Stimulated activated CD4-positive, alpha-beta T cell treated with anti-CD3 and anti-CD28 coated beads, TNF-alpha, amount 100 ng/mL, for 24 hours (primary cell): ENCODE measurements at places on chromosomes 4 and X.

- DNase-seq = peak; percentile 21
Measured at GRCh38 chr4:10013722-10014121, 7.6 kb downstream of the SLC2A9 start.

DNA sequence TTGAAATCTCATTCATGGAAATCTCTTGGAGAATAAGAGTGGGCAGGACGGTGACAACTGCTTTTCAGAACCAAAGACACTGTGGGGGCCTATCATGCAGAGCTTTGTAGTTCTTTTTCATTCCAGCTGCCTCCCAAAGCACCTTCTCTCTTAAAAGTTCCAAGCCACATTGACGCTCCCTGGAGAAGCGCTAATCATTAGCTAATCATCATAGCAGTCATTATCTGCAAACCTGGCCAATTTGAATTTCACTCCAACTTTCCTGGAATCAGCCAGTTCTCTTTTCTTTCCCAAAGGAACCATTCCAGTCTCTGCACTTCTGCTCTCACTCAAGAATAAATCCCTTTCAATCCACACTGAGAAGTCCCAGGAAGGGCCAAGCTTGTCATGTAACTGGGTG is 1144.1 kb upstream of the IGFBP7 start:
- no peak for DNase-seq

DNA sequence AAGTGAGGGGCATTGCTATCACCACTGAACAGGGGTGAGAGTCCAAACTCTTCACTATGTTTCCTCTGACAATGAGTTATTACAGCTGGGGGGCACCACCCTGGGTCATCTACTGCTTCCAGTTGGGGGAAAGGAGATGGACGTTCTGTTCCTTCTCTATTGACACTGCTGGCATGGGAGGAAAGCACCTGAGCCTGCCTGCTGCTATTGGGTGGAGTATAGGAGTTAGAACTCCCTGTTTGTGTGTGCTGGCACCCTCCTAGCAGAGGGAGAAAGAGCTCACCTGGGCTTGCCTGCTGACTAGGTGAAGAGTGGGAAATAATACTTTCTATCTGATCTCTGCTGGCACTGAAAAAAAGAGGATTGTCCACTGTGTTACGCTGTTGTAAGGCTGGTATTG is 163.8 kb downstream of the MSN start:
- DNase-seq = no peak

DNA sequence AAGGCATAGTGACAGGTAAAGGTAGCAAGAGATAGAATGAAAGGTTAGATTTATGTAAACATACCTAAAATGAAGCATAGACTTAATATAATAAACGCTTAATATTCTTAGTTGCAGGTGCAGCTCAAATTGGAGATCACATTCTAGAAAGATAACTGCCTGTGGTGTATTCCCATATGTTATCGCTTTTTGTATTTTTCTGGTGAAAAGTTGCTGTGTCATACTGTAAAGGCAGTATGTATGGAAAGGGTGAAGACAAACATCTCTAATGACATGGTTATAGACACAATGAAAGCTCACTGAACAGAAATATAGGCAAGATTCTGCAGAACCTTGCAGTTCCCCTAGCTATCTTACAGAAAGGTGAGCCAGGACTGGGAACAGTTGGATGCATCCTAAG is 240.3 kb downstream of the DCLK2 start:
- DNase-seq = no peak

DNA sequence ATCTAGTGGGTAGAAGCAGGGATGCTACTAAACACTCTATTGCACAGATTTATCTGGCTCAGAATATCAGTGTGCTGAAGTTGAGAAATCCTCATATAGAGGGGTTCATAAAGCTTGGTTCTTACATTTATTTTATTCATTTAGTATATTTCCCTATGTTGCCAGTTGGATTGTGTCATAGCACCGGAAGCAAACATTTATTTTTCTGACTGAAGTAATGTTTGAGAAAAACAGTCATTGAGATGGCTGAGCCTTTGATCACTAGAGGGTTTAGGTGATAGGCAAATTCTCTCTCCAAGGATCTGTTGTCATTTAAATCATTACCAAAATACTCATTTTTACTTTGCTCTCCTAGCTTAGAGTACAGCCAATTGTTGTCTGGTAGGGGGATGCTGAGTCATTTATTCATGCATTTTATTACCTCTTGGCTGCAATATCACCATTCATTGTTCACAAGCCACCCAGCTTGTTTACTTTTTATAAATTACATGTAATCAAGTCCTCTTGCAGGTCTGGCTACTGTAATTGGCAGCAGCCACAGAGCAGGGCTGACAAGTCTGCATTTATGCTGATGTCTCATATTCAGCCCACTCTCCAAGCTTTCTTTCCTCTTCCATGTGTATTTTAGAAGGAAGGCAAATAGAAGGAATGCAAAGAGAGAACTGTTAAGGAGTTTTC is 15.2 kb downstream of the GAB1 start:
- no peak for DNase-seq

GRCh38 chr4:41408859-41409593 is 128.9 kb upstream of the LIMCH1 start:
- no peak for DNase-seq

- DNase-seq = no peak
Measured at GRCh38 chr4:87029356-87029755, 94.5 kb downstream of the AFF1 start.

DNA sequence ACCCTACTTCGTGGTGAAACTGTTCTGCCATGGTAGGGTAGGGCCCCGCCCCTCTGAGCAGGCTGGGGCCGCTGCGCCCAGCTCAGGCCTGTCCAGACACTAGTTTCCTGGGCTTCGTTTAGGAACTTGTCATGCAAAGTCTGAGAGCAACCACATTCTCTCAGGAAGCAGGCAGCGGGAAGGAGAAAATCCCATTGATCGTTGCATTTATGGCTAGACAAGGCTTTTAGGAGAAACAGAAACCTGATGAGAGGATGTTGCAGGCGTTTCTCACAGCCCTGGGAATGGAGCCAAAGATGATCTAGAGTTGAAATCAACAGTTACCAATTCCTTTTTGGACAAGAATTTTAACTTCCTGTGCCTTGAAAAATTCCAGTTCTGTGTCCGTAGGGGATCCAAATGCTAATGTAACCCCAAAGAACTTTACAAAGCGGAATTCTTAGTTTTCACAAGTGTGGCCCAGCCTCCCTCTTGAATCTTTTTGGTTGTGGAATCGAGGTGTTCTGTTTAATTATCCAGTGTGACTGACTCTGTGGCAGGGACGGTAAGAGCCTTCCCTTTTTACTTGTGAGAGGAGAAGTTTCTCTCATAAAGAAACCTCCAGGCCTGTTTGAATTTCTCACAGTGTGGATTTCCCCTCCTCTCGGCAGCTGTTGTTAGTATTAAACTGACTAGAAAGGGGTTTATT is 4.5 kb upstream of the CXCL9 start:
- no peak for DNase-seq

DNA sequence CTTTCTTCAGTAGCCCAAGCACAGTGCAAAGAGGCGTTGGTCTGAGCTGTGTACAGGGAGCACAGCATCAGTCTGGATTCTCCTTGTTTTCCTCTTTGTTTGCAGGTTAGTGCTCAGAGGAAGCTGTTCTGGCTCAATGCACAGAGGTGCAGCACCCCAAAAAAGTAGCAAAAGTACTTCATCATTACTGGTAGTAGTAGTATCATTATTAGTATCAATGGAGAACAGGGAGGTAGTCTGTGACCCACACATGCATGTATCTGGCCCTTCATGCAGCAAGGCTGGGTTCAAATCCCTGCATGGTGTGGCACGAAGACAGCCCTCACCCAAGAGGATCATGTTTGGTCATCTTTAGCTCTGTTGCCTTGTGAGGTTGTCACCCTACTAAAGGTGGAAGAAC is 68.7 kb downstream of the CXXC4 start:
- DNase-seq = no peak

GRCh38 chr4:182885738-182886077 is 31.5 kb downstream of the DCTD start:
- DNase-seq = no peak

GRCh38 chr4:73711989-73712388 is 28.4 kb upstream of the CXCL8 start:
- no peak for DNase-seq

GRCh38 chr4:6941796-6942195 is 32.2 kb downstream of the TBC1D14 start:
- no peak for DNase-seq

DNA sequence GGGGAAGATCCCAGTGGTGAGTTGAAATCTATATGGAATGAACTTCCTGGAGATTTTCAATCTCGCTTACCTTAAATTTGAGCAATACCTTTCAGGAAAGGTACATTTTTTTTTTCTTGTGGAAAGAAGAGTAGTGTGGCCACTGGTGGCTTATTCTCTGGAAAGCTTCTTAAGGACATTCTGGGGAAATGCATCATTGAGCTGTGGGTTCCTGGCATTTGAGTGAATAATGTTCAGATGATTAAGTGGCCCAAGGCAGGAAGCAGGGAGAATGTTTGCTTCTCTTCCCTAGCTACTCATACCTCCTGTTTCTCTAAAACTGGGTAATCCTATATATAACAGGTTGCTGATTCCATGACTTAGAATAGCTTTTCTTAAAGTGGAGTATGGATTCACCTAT is 31.8 kb downstream of the STAG2 start:
- no peak for DNase-seq

DNA sequence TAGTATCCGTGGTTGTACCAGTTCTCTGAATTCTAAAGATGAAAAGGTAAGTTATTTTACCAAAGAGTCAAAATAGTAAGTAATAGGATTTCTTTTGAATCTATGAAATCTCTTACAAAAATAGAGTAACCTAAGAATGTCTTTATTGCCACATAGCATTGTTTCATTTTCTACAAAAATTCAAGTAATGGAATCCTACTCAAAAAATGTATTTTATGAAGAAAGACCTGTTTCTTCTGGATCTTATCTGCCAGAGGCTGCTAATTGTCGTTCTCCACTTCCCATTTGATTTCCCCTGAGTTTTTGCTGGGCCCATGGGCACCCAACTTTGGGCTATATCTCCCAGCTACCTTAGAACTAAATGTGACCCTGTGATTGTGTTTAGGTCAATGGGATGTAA is 3.2 kb upstream of the OTUD4 start:
- no peak for DNase-seq

- no peak for DNase-seq
Measured at GRCh38 chr4:23717528-23718248, 172.2 kb downstream of the PPARGC1A start.

DNA sequence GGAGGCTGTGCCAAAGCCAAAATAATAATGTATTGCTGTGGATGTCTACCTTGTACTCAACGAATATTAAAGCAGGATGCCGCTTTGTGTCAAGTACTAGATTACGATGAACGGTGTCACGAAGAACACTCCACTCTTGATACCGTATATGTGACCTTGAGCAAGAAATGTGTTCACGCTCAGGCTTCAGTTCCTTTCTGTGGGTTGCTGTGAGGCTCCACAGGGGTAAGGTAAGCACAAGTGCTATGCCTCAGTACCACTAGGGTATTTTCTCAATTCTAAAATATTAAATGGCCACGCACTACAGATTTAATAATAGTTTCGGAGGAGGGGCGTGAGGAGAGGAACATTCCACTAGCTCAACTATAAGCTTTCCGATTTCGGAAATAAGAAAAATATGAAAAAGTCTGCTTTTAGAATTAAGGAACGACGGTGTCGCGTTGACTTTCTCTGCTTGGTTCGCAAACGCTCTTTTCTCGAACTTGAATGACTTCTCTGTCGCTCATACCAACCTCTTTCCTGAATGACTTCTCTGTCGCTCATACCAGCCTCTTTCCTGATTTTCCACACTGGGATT is 607 bp upstream of the SCOC start:
- no peak for DNase-seq

GRCh38 chrX:139560221-139560620 is 29.7 kb downstream of the F9 start:
- DNase-seq = no peak

- DNase-seq = no peak
Measured at GRCh38 chr4:155907556-155907955, 4.1 kb downstream of the TDO2 start.

GRCh38 chr4:52250154-52250553 is 199.1 kb downstream of the SPATA18 start:
- DNase-seq = no peak

DNA sequence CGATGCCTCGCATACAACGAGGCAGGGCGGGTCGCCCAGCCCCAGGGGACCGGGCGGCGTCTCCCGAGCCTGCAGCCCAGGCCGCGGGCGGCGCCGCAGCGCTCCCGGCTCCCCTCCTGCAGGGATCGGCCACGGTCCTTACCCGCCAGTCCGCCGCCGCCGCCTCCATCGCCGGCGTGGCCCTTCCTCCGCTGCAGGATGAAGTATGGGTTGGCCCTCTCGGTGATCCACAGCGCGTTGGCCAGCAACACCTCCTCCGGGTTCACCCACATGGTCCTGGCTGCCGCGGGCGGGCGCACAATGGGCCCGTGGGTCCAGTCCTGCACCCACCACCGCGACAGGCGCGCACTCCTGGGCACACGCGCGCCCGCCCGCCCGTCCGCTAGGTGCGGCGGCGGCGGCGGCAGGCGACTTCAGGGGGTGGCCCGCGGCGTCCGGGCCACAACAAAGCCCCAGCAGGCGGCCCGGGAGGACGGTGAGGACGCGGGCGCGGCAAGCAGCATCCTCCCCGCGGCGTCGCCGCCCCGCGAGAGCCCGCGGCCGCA is 339 bp downstream of the TBC1D9 start:
- DNase-seq = no peak

DNA sequence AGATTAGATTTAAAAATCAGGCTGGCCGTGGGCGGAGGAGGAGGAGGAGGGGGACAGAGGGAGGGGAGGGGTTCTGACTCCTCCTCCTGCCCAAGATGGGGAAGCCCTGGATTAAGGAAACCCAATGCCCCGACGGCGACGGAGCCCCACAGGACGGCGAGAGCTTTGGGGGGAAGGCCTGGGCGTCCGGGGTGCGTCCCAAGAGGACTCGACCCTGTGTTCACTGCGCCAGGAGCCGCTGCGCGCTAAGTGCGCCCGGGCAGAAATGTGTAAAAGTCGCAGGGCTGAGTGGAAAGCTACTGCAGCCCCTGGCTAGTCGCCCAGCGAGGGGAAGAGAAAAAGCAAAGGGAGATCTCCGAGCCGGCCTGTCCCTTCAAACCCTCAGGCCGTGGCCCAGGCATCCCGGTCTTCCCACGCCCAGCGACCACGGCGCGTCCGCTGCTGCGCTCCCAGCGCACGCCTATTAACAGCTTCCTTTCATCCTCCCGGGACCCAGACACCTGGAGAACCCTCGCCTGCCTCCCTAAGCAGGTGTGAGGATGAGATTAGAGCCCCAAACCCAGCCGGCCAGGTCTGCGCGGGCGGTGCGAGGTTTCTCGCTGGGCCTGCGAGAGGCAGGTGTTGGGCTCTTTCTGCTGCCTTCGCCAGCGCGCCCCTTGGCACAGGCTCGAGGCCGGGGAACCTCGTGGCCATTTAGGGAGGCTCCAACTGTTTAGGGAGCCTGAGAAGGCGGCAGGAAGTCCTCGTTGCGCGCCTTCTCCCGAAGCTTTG is 1.4 kb upstream of the RPS6KA3 start:
- no peak for DNase-seq

DNA sequence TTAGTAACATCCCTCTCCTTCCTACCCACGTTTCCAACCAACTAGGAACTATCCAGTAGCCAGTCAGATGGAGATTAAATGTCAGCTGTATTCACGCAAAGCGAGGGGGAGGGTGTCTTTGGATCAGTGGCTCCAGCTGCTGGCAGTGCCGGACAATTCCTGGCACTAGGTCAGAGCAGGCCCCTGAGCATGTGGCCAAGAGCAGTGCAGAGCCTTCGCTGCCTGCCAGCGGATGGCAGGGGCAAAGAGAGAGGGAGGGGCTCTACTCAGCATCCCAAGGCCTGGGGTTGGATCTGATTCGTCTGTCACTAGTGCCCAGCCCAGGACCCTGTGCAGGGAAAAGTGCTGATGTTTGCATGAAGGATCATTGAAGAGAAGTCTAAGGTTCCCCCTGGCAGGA is 28.7 kb upstream of the JAKMIP1 start:
- no peak for DNase-seq

- no peak for DNase-seq
Measured at GRCh38 chrX:15761564-15762191, 23.6 kb downstream of the CA5B start.
